Effector CD4-positive, alpha-beta T cell (primary cell): ENCODE measurements at places on chromosomes 7 and 10.
A peak's percentile ranks its signal among the peaks of the same experiment; 100 is the strongest.

GRCh38 chr7:114414156-114415063 is at the start of gene FOXP2:
Gene FOXP2, plus strand, starts transcription at chr7:114414815. Its CDS starts 11,697 bp downstream, at chr7:114426512.
- no peak for DNase-seq

DNA sequence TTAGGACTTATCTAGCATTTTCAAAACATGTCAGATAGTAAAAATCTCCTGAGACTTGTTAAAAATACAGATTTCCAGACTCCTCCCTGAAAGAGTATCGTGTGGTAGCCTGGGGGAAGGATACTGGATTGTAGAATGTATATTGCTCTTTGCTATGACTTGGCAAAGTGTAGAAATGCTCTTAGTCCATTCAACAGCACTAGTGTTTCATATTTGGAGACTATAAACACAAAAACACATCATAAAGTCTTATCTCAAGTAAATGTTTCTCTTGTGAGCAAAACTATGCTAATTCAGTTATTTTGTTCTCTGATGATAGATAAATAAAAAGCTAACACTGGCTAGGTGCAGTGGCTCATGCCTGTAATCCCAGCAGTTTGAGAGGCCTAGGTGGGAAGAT is 137.5 kb upstream of the PRPS1L1 start:
- DNase-seq, result no peak

- no peak for DNase-seq
These were observed 2.2 kb downstream of the FGFBP3 start for GRCh38 chr10:91907033-91907594.

GRCh38 chr7:143902332-143902899 is 440 bp upstream of the TCAF1 start:
- DNase-seq, result no peak

DNA sequence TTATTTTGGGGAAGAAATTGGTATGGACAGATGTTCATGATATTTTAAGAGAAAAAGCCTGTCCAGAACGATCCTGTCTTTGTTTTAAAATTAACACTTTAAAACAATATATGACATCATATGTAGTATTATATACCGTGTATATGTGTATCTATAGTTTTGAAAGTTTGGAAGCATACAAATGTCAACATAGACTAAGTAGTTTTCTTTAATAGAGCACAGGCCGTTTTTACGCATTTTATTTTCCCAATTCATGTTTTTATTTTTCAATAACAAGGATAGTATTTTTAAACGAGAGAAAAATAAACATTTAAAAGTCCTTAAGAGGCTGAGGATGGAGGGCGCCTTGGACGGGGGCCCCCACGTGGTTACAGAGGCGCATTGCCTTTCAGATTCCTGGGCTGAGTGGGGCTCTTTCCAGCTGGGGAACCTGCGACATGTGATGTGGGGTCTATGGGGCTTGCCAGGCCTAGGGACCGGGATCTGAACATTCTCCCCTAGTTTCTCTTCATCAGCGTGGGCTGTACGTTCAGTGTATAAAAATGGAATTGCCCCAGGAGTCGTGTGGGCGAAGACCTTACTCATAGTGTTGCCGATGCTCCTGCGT is 127.8 kb upstream of the ZNF746 start:
- DNase-seq, result peak; percentile 43

DNA sequence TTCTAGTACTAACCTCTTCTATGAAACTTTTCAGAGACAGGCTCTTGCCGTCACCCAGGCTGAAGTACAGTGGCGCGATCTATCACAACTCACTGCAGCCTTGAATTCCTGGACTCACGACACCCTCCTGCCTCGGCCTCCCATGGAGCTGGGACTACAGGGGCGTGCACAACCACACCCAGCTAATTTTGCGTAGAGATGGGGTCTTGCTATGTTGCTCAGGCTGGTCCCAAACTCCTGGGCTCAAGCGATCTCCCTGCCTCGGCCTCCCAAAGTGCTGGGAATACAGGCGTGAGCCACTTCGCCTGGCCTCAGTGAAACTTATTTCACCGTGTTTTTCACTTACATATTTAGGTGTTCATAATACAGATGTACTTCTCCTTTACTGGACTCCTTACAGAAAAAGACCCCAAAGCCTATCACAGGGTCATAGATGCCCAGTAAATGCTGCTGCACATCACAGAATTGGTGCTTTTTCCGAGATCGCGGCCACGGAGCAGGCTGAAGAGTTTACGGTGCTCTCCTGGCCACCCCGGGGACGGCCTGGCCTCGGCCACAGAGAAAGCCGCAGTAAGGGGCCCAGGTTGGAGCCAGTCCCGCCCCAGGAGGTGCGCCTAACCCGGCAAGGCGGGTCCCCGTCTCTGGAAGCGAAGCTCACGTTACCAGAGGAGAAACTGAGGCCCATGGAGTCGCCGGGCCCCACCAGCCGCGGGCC is 595 bp downstream of the TBL2 start:
- no peak for DNase-seq

DNA sequence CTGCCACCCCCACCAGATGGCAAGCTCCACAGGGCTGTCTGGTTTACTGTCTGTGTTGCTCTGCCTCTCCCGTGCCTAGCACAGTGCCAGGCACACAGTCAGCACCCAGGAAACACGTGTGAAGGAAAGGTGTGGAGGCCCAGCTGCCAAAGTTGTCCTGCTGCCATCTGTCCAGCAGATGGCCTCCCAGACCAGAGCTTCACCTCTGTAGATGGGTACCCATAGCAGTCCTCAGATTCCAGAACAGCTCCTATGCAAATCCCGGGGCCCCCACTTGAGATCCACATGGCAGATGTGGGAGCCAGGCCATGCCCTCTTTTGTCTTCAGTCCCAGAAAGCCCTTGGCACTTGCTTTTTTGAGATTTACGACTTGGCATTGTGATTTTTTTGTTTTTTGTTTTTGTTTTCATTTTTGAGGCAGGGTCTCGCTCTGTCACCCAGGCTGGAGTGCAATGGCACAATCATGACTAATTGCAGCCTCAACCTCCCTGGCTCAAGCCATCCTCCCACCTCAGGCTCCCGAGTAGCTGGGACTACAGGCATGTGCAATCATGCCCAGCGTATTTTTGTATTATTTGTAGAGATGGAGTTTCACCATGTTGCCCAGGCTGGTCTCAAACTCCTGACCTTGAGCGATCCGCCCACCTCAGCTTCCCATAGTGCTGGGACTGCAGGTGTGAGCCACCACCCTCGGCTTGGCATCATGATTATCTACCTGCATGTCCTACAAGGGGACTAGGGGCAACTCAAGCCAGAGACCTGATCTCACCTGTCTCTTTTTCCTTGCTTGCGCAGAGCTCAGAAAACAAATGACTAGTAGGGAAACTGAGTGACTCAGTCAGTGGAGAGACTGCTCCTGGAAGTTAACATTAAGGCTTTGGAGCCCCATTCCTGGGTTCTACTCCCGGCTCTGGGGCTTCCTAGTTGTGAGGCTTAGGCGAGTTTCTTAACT is 16.9 kb upstream of the PALD1 start:
- DNase-seq, result no peak

- no peak for DNase-seq
These were observed 90.0 kb upstream of the PAX2 start for GRCh38 chr10:100655326-100655759.

DNA sequence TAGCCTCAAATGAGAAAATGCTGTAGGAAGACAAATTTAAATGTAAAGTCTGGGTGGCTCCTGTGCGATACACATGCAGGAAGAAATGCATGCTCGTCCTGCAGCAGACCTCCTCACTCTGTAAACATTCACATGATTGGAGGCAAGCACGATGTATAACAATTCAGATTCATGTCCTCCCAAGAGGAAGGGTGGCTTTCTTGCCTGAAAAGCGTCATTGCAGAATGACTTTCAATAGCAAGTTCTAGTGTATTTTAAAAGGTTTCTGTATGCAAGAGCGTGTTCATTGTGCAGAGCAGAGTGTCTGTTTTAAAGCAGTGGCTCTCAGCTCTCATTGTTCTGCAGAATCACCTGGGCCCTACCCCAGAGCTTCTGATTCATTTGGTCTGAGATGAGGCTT is 170.3 kb upstream of the CELF2 start:
- DNase-seq, result no peak

- DNase-seq, result no peak
These were observed 87.2 kb upstream of the ZNF32 start for GRCh38 chr10:43735907-43736306.

DNA sequence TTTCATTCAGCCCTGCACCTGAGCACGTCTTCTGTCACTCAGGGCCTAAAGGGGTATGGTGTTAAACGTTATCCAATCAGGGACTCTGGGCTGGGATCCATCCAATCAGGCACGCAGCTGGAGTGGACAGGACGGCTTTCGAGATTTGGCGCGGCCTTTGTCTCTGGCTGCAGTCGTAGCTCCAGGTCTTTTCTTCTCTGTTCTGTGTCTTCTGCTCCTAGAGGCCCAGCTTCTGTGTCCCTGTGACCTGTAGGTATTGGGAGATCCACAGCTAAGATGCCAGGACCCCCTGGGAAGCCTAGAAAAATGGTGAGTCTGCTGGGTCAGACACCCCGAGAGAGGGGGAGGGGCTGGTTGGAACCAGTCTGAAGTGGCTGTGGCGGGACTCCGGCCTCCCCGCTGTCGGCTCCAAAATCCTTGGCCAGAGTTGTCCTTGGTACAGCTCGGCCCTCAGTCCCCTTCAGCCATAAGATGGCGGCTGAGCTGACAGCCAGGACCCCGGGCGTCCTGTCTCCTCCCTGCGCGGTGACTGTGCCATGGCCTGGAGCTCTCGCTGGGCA is 11.7 kb upstream of the ZNF680 start:
- DNase-seq, result no peak

DNA sequence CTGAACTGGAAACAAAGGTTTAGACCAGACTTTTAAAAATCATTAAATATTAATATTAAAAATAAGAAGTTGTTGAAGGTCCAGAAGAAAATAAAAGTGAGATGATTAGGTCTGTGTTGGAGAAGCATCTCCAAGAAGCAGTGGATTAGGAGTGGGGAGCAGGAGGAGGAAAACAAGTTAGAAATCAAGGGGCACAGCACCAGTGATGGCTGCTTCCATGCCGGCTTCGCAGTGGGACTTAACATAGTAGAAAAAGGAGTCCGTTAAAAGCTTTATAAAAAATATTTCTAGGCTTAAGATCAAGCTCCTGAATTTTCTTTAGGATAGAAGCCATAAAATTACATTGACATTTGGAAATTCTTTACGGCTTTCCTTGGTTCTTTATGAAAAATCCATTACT is 95.8 kb downstream of the CDC14C start:
- DNase-seq, result no peak

DNA sequence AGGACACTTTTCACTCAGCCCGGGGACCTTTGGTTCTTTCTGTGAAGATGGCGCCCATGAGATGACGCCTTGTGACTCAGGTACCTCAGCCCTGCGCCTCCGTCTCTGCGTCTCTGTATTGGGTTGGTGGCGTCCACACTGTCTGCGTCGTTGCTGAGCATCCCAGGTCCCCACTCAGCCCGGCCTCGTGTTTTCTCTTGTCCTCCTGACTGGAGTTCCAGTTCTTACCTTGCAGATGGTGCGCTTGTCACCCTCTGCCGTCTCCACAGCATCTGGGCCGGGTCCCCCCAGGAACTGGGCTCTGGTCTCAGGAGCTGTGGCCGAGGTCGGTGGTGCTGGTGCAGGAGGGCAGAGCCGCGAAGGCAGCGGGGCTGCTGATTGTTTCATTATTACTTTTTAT is 150.4 kb downstream of the WDR37 start:
- no peak for DNase-seq

DNA sequence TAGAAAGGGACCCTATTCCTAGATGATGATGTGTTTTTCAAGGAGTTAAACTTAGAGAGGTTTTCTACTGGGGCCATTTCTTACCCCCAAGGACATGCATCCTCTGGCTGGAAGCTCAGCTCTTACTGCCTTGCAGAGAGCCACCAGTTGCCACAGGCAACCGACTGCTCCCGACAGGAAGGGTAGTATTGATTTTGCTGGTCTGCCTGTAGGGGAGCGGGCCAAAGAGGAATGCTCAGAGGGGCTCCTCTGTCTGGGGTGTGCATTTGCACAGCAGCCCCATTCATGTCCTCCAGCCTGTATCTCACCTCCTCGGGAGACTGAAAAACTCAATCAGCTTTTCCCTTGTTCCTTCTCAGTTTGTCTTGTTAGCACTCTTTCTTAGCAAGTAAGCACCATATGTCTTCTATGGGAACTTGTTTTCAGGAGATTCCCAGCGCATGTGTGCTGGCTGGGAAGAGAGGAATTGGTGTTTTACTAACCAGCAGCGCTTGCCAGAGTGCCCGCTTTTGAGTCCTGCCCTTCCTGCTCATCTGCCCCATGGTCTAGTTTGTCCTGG is 739.0 kb upstream of the GALNT17 start:
- DNase-seq, result no peak

GRCh38 chr7:10475940-10476641 is 497.6 kb upstream of the PHF14 start:
- no peak for DNase-seq

- no peak for DNase-seq
These were observed 390.3 kb downstream of the KCNMA1 start for GRCh38 chr10:77247031-77247990.

GRCh38 chr10:111392159-111392558 is 315.3 kb downstream of the ADRA2A start:
- DNase-seq, result no peak

DNA sequence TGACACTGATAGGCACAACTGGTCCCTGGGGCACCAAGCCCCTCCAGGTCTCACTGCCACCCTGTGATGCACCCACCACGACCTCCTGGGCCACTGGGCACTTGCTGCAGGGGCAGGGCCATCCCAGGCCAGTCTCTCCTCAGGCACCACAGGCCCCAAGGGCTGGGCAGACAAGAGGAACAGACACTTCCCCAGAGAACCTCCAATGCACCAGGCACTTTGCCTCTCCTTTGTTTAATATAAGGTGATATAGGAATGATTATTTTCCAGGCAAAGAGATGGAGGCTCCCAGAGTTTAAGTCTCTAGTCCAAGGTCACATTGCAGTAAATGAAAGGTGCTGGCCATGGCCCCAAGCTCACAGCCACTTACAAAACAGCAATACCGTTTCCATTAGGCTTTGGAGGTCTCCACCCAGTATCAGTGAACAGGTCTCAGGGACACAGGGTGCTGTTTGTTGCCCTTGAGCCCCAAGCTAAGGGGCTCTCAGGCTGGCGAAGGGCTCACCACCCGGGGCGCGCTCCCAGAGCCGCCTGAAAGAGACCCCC is 4.5 kb downstream of the DEPP1 start:
- no peak for DNase-seq

DNA sequence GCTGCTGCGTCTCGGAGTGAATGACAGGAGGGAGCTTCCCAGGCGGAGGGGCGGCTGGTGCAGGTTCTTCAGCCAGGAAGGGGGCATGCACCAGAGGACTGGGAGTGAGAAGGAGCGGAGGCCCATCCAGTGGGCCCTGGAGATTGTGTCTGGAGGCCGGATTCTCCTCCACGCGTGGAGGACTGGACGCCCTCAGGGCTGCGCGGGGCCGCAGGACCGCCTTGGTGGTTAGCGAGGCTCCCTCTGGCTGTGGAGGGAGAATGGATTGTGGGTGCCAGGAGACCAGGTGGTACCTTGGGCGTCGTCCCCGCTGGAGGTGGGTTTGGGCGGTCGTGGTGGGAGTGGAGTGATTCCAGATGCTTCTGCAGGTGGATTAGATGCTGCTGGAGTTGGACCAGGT is 68.9 kb downstream of the ELFN1 start:
- DNase-seq, result no peak

GRCh38 chr7:75953431-75953830 is 38.5 kb downstream of the POR start:
- no peak for DNase-seq
